ENCODE measurements at places on chromosomes 3 and 15.

- peak; percentile 24 for DNase-seq
These were observed 957 bp downstream of the ADCY5 start for GRCh38 chr3:123447749-123448517.

DNA sequence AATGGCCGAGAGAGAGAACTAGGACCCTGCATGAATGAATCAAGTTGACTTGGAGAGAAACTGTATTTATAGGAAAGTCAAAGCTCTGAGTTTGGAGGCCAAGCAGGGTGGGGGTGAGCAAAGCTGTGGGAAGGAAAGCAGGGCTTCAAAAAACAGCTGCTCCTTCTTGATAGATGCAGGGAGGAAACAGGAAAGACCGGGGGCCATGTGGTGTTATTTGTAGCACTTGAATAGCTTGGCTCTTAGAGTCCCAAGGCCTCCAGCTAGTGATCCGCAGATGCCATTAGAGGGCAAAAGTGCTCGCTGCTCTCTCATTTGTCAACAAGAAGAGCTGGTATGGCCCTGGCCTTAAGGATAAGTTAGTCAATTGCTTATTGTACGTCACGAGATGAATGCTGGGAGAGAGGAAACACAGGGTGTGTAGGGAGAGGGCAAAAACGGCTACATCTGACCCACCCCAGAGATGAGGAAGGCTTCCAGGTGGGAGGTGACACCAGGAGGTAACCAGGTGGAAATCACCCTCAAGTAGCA is at the start of gene ALG1L2:
ALG1L2 (plus strand) TSS at position 481 of the 531 bp plus-strand sequence. CDS start 186 bp downstream, outside the sequence.
- no peak for DNase-seq

DNA sequence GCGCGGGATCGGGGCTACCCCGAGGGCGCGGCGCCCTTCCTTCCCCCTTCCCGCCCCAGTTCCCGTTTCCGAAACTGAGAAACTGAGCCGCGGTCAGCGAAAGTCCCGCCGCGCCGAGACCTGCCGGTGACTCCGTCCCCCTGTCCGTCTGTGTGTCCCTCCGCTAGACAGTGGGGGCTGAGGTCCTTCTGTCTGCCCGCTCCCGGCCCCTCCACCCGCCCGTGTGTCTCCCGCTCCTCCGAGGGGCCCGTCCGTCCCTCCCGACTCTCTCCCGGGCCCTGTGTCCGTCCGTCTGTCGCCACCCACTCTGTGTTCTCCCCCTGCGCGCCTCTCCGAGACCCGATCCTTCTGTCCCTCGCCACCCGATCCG is 426 bp downstream of the PRKCD start:
- no peak for DNase-seq

DNA sequence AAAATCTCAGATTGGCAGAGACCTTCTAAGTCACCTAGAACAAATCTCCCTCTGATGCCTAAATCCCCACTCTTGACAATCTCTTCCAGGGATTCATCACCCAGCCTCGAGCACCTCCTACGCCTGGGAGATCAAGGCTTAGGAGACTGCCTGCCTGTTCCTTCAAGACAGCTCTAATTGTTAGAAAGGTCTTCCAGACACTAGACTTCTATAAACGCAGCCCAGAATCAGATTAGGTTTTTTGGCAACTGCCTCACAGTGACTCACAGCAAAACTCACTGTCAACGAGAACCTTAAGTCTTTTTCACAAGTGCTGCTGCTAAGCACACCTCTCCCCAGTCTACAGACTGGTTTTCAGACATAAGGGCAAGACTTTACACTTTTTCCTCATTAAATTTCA is 23.1 kb downstream of the SRGAP3 start:
- DNase-seq = no peak

- no peak for DNase-seq
These were observed 37.2 kb downstream of the WHAMM start for GRCh38 chr15:82846621-82847020.

GRCh38 chr3:48609088-48610005 is at the start of gene UQCRC1:
TSS of gene UQCRC1 (minus strand) at chr3:48609646. CDS start at chr3:48609620, 26 bp downstream.
- peak; percentile 82 for DNase-seq

- DNase-seq = no peak
These were observed 15.6 kb downstream of the KAT2B start for GRCh38 chr3:20055842-20056241.

DNA sequence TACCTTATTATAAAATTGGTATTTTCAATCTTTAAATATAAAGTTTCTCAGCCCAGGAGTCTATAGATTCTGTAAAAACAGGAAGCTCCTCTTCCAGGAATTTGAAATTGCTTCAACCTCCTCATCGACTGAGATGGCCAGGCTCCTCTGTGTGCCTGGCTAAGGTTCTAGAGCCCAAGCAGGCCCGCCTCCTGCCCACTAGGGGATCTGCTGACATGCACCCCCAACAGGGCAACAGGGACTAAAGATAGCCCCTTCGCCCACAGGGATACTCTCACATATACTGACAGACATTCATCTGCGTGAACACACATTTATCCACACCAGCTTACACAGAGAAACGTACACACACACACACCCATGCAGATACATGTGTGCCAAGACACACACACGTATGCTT is 183.1 kb upstream of the TLE3 start:
- DNase-seq = no peak

GRCh38 chr3:37937156-37937555 is 53.4 kb upstream of the VILL start:
- DNase-seq = no peak

DNA sequence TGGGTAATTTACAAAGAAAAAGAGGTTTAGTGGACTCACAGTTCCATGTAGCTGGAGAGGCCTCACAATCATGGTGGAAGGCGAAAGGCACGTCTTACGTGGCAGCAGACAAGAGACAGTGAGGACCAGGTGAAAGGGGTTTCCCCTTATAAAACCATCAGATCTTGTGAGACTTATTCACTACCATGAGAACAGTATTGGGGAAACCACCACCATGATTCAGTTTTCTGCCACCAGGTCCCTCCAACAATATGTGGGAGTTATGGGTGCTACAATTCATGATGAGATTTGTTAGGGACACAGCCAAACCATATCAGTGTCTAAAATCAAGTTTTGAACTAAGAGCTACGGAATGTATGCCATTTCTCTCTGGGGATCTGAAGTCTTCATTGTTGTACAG is 354.8 kb upstream of the C2CD4B start:
- DNase-seq = no peak

DNA sequence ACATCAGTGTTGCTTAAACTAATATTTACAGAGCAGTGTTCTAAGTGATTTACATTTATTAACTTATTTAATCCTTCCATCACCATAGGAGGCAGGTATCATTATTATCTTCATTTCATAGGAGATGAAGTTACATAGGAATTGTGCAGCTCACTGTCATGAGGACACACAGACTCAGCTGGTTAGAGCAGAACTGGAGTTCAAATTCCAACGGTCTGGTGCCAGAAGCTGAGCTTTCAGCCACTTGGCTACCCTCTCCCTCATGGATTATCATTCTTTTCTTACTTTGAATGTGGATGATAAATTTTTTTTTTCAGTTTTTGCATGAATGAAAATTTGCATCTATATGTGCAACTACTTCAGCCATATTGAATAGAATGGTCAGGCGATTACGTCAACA is 86.0 kb upstream of the LRIG1 start:
- DNase-seq = no peak

GRCh38 chr15:42576040-42576594 is 711 bp downstream of the STARD9 start:
- DNase-seq = no peak

GRCh38 chr3:30227571-30228301 is 378.7 kb upstream of the TGFBR2 start:
- DNase-seq = no peak

DNA sequence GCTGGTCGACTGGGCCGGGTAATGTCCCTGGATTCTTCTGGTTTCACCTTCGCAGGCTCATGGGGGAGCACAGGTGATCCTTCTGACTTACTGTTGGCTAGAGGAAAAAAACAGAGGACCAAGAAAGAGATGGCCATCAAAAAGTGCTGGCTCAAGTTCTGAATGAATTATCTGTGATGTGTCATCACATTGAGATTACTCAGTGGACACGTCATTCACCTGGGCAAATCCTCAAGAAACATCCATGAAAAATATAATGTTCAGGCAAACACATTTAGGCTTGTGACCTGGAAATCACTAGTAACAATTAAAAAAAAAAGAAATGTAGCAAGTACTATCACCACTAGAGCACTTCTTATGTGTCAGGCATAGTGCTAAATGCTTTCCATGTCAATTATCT is 81.5 kb upstream of the SLC2A2 start:
- DNase-seq = no peak
